ENCODE measurements at places on chromosomes 5 and 9. TPM values are rescaled to one million over a fixed set of nuclear protein-coding genes. Genes with fewer than 3 reads are reported as not detected.

Gene COL5A1
- 8.7 TPM for total RNA-seq

Gene RALGDS
- total RNA-seq = 65.4 TPM

GRCh38 chr5:40646266-40646665, 33.4 kb upstream of the PTGER4 start:
- no peak for DNase-seq

GRCh38 chr9:136268735-136269134, 23.1 kb upstream of the QSOX2 start:
- no peak for DNase-seq

DNA sequence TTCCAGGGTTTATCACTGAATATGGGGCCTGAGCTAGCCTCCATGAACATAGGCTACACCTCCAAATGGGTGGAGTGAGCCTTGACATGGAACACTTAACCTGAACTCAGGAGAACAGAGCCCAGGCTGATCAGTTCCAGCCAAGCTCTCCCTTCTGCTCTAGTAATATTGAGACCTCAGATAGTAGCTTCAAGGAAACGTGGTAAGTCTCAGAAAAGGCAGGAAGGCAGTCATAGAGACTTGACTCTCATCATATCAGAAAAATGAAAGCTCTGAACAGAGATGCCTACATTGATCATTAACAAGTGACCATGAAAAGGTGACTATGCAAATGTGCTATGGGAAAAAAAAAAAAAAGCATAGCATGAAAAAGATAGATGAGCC, 40.5 kb upstream of the MYO10 start:
- DNase-seq = no peak
